ENCODE measurements at places on chromosomes 4 and X.

GRCh38 chrX:31591355-31591754 lies 519.5 kb upstream of the FTHL17 start:
- DNase-seq = no peak

DNA sequence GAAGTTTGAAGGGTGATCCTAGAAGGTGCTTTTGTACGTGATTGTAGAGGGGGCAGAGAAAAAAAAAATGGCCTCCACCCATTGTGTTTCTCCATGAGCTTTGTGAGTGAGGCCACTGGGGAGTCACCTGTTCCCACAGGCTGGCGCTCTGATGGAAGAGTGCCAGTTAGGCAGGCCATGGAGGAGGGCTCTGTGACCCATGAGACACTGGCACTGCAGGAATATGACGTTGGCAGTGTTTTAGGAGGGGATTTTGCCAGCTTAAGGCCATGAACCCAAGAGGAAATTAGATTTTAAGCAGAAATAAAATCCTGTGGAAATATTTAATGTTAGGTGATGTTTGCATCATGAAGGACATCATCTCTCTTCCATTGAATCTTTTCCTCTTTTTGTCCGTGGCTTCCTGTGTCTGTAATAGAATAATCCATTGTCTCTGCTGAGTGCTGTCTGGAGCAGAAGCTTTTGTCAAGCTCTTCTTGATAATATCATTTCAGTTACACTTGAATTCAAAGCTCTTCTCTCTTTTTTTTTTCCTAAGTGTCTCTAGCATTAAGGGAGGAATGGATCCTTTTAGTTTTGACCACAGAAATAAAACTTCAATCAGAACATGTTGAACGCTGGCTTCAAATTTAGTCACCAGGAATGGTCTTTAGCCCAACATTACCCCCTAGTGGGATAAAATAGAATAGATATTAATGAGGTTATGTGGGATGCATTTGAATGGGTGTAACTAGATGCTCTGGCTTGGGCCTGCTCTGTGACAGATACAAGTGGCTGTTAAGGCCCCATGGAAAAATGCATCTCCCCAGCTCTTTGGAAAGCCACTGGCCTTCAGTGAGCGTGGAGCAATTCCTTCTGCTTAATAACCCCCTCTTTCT lies 41.0 kb upstream of the UCP1 start:
- no peak for DNase-seq

- no peak for DNase-seq
Observed at GRCh38 chr4:79209822-79210635, 115.8 kb downstream of the NAA11 start.

- no peak for DNase-seq
Observed at GRCh38 chr4:127730142-127730913, at the start of gene SLC25A31. TSS of gene SLC25A31 (plus strand) at chr4:127730400. CDS start at chr4:127730546, 146 bp downstream.

- DNase-seq = no peak
Observed at GRCh38 chr4:5863461-5864113, 29.3 kb downstream of the CRMP1 start.

DNA sequence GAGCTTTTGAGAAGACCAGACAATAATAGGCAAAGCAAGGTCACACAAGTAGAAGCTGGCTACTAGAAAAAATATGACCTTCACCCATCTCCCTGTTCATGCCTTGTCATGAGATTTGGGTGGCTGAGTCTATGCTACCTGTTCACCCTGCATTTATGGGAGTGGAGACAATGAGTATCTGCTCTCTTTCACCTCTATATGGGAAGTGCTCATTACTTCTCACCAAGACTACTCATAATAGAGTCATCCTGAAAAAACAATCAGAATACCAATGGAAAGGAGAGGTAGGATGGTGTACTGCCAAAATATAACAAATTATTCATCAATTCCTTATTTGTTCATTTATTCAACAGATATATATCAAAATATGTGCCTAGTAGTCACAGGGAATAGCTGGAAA lies 921.8 kb upstream of the INTU start:
- DNase-seq = no peak

Data from CD4-positive, alpha-beta T cell treated with Interleukin-15 for 1 hour (primary cell).